CD4-positive, alpha-beta T cell treated with Interleukin-15 for 4 hours (primary cell): ENCODE measurements at places on chromosomes 7 and 10.
A peak's percentile ranks its signal among the peaks of the same experiment; 100 is the strongest.

- DNase-seq = no peak
These were observed 66.8 kb downstream of the DNAJC12 start for GRCh38 chr10:67771200-67771599.

DNA sequence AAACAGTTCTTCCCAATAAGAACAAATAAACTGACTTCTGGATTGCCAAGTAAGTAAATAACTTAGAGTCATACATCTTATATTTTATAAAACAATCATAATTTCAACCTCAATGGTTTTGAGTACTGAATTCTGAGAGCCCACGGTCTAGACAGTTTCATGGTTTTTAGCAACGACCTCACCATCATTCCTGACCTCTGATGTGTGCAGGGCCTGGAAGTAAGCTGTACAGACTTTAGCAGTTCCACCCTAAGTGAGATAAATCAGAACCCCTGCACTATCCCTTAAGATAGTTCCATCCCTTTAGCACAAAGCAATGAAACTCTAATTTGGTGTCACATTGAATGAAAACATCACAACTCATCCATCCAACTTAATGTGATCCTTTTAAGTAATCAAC is 86.0 kb downstream of the NEBL start:
- no peak for DNase-seq

- no peak for DNase-seq
These were observed 26.3 kb upstream of the AMZ1 start for GRCh38 chr7:2661602-2662272.

GRCh38 chr10:32577448-32577847 is 131.5 kb downstream of the CCDC7 start:
- no peak for DNase-seq

DNA sequence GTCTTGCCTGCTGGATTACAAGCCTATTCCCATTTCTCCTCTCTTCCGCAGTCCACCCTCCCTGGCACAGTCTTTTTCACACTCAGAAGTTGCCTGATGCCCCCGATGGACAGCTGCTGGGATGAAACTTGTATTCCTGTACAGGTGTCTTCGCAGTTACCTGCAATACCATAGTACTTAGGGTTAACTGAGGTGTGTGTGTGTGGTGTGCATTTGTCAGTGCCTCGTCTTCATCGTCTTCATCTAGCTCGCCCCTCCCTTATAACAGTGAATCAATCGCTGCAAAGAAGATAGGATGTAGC is 11.0 kb downstream of the NXPH1 start:
- no peak for DNase-seq

DNA sequence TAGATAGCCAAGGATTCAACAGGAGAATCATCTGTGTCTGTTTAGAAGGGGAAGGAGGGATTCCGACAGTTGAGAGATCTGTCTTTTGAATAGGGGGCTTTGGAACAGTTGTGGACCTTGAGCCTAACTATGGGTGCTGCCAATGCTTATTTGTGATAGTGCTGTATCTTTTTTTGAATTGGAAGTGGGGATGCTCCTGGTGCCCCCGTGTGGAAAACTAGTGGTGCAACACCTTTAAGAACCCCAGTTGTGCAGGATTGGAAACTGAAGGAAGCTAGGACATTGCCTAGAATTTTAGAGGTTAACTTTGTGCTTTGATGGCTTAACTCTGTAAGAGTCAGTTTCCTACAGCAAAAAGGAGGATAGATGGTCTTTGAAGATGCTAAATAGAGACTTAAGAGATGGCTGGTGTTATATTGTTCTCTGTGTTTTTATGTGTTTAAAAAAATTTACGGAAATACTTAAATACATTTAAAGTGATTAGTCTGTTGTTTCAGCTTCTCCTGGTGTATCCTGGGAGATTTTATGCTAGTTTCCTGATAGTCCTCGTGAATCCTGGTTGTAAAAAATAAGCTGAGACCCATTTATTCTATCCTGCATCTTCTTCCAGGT is 69.3 kb downstream of the AP3M1 start:
- peak; percentile 50 for DNase-seq

- no peak for DNase-seq
These were observed 1.5 kb downstream of the NRG3 start for GRCh38 chr10:81876253-81877077.

- no peak for DNase-seq
These were observed 8.1 kb upstream of the FAM107B start for GRCh38 chr10:14782691-14783363.

DNA sequence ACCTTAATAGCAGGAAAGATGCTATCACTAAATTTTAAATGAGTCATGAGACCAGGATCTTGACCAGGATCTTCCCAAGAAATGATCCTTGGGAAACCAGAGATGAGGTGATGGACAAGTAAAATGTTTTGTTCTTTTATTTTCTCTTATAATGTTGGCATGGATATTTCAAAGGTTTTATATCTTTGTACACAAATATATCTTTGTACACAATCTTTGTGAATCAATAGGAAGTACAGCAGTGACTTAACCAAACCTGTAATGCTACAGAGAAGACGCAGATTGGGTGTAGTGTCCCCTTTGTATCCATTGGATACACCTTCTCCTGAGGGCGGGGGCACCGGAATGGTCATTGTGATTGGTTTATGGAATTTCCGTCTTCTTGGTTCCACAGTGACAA is 180.1 kb upstream of the CCDC6 start:
- DNase-seq = no peak

GRCh38 chr7:133434246-133434865 is 181.5 kb downstream of the EXOC4 start:
- DNase-seq = peak; percentile 13
